ENCODE measurements at places on chromosomes 3 and 15.

- DNase-seq, result no peak
These were observed 17.5 kb downstream of the FBLN2 start for GRCh38 chr3:13566453-13566748.

DNA sequence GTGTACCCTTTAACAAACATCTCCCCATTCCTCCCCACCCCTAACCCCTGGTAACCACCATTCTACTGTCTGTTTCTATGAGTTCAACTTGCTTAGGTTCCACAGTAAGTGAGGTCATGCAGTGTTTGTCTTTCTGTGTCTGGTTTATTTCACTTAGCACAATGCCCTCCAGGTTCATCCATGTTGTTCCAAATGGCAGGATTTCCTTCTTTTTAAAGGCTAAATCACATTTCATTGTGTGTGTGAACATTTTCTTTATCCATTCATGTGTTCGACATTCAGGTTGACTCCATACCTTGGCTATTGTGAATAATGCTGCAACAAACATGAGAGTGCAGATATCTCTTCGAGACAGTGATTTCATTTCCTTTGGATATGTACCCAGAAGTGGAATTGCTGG is 62.7 kb downstream of the TJP1 start:
- no peak for DNase-seq

DNA sequence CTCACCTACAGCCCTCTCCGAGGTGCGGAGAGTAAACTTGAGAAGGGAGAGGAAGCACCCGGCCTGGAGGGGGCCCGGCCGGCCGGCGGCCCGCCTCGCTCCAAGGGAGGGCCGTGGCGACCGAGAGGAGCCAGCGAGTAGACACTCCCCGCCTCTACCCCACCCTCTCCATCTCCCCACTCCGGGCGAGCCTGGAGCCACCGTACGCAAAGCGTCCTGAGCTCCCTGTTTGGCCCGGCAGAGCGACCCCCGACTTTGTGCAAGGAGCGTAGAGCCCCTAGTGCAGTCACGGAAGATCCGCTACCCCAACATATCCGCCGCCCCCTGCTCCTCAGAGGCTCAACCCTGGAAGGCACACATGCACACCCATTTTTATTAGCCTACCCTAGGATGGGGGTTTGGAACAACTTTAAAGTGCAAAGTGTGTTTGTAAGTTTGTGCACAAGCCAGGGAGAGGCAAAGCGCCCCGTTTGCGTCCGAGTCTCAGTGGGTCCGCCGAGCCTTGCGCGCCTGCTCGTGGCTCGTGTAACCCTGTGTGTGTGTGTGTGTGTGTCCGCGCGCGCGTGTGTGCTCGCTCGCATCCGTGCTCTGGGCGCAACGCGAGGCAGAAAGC is 508 bp upstream of the SMAD6 start:
- no peak for DNase-seq

GRCh38 chr15:57626713-57627440 is 35.2 kb downstream of the MYZAP start:
- DNase-seq, result no peak

- no peak for DNase-seq
These were observed 38.5 kb upstream of the LIPC start for GRCh38 chr15:58393241-58393662.

DNA sequence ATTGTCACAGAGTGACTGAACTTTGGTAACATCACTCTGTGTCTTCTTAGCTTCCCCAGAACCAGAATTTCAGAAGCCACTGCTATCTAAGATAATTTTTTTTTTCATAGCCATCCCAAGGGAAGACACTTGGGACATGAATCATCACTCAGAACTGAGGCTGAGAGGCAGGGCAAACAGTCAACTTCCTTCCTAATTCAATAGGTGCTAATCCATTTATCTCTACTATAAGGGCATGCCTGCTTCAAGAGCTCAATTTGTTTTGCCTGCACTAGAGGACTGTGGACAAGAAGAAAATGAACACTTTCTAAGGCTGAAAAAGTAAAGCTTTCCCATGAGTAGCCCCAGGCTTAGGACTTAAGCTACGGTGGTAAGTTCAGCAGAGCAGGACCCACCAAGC is 56.7 kb upstream of the MYRIP start:
- no peak for DNase-seq

DNA sequence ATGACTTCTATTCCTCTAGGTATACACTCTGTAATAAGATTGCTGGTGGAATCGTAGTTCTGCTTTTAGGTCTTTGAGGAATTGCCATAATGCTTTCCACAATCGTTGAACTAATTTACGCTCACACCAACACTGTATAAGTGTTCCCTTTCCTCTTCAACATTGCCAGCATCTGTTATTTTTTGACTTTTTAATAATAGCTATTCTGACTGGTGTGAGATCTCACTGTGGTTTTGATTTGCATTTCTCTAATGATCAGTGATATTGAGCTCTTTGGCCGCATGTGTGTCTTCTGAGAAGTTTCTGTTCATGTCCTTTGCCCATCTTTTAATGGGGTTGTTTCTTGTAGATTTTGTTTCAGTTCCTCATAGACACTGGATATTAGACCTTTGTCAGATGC is 12.8 kb downstream of the NXPE3 start:
- DNase-seq, result no peak

DNA sequence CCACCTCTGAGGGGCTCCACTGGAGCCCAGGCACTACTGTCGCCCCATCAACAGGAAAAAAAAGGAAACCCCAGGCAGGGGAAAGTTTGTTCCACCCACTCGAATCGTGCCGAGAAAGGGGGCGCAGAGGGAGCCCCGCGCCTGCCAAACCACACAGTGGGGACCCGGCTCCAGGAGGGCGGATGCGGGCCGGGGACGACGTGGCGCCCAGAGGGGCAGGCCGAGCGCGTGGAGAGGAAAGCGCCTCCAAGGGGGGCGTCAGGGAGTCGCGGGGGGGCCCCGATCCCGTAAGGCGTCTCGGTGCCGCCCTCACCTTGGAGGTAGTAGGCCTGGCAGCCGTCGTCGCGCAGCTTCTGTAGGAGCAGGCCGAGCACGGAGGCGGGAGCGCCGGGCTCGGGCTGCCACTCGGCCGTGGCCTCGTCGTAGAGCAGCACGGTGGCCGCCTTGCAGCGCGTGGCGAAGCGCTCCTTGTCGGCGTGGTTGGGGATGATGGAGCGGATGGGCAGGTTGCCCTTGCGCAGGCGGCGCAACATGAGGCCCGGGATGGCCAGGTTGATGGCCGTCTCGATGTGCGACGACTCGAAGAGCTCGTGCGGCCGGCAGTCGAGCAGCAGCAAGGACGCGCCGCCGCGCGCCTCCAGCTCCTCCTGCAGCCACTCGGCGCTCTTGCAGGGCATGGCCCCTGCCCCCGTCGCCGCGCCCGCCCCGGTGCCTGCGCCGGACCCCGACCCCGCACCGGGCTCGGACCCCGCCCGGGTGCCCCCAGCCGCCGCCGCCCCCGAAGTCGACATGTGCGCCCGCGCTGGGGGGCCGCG is 627 bp downstream of the DUSP7 start:
- DNase-seq, result no peak

- no peak for DNase-seq
These were observed 3.0 kb upstream of the TFDP2 start for GRCh38 chr3:142152384-142152783.

- DNase-seq, result no peak
These were observed 503.0 kb downstream of the NTRK3 start for GRCh38 chr15:87753539-87753938.

DNA sequence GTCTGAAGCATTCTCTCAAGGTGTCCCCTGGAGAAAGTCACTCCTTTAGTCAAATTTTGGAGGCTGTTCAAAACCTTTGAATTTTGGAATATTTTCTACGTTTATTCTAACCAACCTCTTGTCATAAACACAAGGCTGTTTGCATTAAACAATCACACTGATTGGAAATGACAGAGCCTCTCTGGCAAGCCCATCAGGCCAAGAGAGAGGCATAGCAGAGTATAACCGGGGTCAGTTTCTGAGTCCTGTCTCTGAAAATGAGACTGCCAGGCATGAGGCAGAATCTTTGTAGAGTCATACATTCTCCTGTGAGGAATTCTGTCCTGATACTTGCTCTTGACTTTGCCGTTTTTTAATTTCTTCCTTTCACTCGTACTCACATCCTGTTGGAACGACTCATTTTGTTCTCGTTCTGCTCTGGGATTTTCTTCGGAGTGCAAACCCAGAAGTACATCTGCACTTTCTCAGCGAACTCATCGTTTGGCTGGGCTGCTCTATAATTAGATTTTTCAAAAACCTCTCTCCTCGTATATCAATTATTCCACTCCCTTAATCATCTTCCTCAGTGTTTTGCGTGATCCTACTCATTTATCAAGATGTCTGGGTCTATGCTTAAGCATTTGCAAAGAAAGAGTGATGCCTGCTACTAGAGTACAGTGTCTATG is 114.2 kb downstream of the AGBL1 start:
- DNase-seq, result no peak

- DNase-seq, result no peak
These were observed 31.7 kb downstream of the HES1 start for GRCh38 chr3:194167480-194168282.

DNA sequence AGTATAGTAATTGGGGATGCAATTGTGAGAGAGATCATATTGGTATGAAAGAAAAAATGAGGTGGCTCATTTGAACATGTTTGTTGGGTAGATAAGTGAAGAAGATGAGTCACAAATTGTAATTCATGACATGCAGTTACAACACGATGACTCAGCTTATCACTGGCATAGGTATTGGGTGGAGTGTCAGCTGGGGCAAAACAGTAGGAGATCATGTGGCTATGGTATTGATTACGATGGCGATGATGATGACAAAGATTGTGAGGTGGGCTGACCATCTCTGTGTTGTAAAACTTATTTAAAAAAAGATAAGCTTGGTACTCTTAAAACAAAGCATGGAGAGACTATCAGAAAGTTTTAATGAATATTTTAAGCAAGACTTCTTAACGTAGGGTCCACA is 11.6 kb upstream of the DPH6 start:
- DNase-seq, result no peak

DNA sequence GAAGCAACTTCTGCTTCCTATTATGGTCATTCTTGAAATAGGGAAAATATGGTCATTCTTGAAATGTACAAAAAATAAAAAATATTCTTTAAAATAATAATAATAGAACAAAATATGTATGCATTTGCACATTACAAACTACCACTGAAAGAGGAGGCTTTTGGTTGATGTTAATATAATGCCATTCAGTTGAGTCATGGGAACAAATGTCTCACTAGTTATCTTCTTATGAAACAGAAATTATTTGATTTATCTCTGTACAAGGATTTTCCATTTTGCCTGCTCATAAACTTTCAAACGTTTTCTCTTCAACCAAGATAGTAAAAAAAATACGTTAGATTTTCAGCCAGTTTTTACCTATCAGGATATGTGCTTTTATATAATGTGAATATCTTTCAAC is 1662.7 kb downstream of the OTOL1 start:
- no peak for DNase-seq

DNA sequence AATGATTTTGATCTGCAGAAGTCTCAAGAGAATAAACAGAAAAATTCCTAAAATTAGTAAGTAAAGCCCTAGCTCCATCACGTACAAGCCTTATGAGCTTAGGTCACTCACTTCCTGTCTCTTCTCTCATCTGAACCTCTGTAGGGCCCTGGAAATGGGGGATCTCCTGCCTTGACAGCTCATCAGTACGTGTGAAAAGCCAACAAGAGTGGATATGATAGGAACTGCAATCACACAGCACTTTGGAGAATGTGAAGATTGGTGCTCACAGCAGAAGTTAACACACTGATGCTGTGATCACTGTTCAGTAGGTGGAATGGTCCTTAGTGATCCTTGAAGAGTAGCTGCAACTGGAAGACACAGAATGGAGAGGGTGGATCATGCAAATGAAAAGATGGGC is 27.8 kb upstream of the ALDH1L1 start:
- DNase-seq, result no peak

DNA sequence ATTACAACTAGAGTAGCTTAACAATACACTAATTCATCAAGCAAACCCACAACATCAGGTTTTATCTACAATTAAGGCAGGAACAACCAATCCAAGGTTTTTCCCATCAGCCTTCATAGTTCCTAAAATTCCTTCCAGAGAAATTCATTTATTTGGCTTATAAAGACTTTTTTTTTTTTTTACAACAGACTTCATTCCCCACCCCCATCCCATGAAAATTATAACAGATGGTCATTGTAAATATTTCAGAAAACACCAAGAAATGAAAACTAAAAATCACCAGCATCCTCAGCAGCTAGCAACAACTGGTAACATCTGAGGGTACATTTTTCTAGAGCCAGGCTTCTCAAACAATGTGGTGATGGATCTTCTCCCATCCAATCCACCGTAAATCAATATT is 11.0 kb downstream of the SH3BP5 start:
- no peak for DNase-seq

DNA sequence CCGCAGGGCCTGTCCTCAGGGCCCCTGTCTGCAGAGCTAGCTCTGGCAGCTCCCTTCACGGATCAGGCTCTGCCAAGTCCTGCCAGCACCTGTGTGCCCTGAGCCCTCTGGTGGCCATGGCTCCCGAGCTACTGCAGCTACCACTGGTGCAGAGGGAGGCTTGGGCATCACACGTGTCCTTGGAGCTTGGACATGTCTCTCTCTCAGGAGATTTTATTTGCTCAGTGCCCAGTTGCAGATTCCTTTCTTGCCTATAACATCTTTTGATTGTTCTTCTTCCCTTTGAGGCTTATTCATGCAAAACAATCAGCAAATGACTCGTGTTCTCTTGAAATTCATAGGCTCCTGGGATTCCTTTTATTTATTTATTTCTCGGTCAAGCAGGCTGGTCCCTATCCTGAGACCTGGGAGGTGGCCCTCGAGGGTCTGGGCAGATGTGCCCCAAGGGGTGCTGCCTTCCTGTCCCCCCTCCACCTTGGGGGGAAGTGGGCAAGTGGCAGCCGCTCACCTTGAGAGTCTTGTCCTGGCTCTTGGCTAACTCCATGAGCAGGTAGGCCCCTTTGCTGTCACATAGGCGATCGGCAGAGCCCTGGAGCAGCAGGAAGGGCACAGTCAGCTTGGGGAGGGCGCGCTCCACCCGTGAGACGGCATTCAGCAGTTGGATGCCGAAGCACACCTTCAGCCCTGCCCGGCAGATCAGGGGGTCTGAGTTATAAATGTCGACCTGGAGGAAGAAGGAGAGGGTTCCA is 21.9 kb downstream of the ABTB1 start:
- no peak for DNase-seq
